ENCODE measurements at places on chromosomes 5 and 9.

DNA sequence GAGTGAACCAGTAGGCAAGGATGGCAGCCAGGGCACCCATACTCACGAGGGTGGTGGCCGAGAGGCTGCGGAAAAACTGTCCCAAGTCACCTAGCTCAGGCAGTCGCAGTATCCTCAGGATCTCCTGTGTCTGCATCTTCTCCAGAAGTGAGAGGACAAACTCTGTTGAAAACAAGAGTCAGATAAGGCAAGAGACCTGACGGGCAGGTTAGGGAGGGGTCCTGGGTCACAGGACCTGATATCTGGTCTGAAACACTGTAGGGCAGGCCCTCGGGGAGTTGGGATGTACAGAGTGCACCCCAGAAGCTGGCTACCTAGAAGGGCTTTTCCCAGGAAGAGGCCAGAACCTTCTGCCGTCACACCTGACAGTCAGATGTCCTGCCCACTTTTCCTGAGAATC lies 17.4 kb downstream of the ACSL6 start:
- no peak overlapping the region for H3K4me3 ChIP-seq
- H3K36me3 ChIP-seq: peaks cover 6% of the 10 kb centered on the region
- peaks cover 13% of the 10 kb centered on the region for H3K27me3 ChIP-seq

DNA sequence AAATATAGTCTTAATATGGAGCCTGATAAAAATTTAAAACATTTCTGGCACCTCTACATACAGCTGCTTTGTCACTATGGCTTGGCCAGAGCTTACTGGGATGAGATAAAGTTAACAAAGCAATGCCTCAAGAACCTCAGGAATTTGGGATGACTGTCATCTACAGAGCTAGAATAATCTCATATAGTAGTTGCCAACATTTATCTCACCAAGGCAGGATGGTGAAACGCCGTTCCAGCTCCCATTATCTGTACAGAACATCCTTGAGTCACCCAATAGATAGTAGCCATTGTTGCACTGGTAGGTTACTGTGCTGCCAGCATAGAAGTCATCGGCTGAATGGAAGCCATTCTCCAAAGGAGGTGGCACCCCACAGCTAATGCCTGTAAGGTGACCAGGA lies 94.6 kb upstream of the TXNDC8 start:
- no peaks in the 10 kb centered on the region for H3K27me3 ChIP-seq
- H3K4me3 ChIP-seq: no peak overlapping the region
- no peaks in the 10 kb centered on the region for H3K36me3 ChIP-seq
- H3K27ac ChIP-seq: no peak overlapping the region
- no peak for DNase-seq
- no peaks in the 10 kb centered on the region for H3K4me1 ChIP-seq

- H3K36me3 ChIP-seq: no peaks in the 10 kb centered on the region
- no peak overlapping the region for H3K27ac ChIP-seq
- H3K27me3 ChIP-seq: peaks cover 4% of the 10 kb centered on the region
- H3K4me1 ChIP-seq: no peaks in the 10 kb centered on the region
- DNase-seq: no peak
Observed at GRCh38 chr9:18756712-18757125, 276.3 kb downstream of the SAXO1 start.

DNA sequence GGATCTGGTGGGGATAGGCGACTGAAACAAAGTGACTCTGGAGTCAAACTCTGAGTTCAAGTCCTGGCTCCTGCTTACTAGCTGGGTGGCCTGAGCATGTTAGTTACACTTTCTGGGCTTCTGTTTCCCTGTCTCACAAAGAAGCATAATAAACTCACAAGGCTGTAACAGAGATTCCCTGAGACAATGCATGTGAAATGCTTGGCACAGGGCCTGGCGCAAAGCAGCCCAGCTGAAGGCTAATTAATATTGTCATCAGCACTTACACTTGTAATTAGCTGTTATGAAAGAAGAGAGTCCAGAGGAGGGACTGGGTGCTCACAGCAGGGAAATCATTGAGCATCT lies 64.1 kb upstream of the SPOCK1 start:
- peaks cover 2% of the 10 kb centered on the region for H3K27me3 ChIP-seq
- no peak overlapping the region for H3K4me3 ChIP-seq
- H3K27ac ChIP-seq: no peak overlapping the region
- no peaks in the 10 kb centered on the region for H3K4me1 ChIP-seq
- no peaks in the 10 kb centered on the region for H3K36me3 ChIP-seq
- no peak for DNase-seq

- no peak overlapping the region for H3K4me3 ChIP-seq
- H3K27ac ChIP-seq: no peak overlapping the region
- peaks cover 2% of the 10 kb centered on the region for H3K27me3 ChIP-seq
- H3K4me1 ChIP-seq: no peaks in the 10 kb centered on the region
- H3K36me3 ChIP-seq: no peaks in the 10 kb centered on the region
- DNase-seq: no peak
Observed at GRCh38 chr5:1722877-1723276, 76.8 kb downstream of the MRPL36 start.

- H3K4me1 ChIP-seq: no peaks in the 10 kb centered on the region
- no peak overlapping the region for H3K27ac ChIP-seq
- no peaks in the 10 kb centered on the region for H3K36me3 ChIP-seq
Observed at GRCh38 chr9:122392714-122393113, 21.9 kb downstream of the PTGS1 start.

DNA sequence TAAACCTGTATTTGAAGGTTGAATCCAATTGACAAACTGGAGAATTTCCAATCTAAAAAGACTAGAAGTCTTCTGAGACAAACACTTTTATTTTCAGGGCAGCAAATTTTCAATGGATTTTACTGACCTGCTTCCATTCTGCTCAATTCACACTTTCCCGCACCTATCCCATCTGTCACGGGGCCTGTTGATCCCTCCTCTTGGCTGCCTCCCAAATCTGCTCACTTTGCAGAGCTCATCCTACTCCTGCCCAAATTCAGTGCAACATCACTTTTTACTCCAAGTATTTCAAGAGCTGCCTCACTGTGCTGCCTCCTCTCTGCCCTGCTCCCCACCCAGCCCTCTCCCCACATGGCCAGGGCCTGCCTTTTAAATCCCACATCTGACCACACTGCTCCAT lies 35.1 kb downstream of the GOLM1 start:
- peaks cover 4% of the 10 kb centered on the region for H3K27me3 ChIP-seq
- H3K27ac ChIP-seq: no peak overlapping the region
- no peak for DNase-seq
- no peak overlapping the region for H3K4me3 ChIP-seq
- no peaks in the 10 kb centered on the region for H3K4me1 ChIP-seq
- H3K36me3 ChIP-seq: no peaks in the 10 kb centered on the region
